ENCODE measurements at places on chromosomes 1 and 21. TPM values are rescaled to one million over a fixed set of nuclear protein-coding genes. Genes with fewer than 3 reads are reported as not detected.

KPRP gene
- total RNA-seq: not detected

SLAMF6 gene
- not detected for total RNA-seq

BNIPL gene
- total RNA-seq: 0.13 TPM

AGMAT gene
- 1.7 TPM for total RNA-seq

ANGPTL3 gene
- not detected for total RNA-seq

ITLN2 gene
- not detected for total RNA-seq

COL6A1 gene
- total RNA-seq: 1,740 TPM

CFAP126 gene
- not detected for total RNA-seq

F5 gene
- not detected for total RNA-seq

PBX1 gene
- 120 TPM for total RNA-seq

CLCA1 gene
- total RNA-seq: not detected

TMCC2 gene
- total RNA-seq: 3.0 TPM

H6PD gene
- total RNA-seq: 69.9 TPM

MYCL gene
- total RNA-seq: 0.52 TPM

FCAMR gene
- not detected for total RNA-seq

MX1 gene
- total RNA-seq: 3.3 TPM

SDHB gene
- 111 TPM for total RNA-seq

CFH gene
- 121 TPM for total RNA-seq

CNIH3 gene
- 7.6 TPM for total RNA-seq

CXADR gene
- 7.1 TPM for total RNA-seq

KRTAP26-1 gene
- total RNA-seq: not detected

AMIGO1 gene
- 0.78 TPM for total RNA-seq

MATN1 gene
- not detected for total RNA-seq

C1QB gene
- not detected for total RNA-seq

C1orf105 gene
- not detected for total RNA-seq

LCE1E gene
- not detected for total RNA-seq

RNU1-2 gene
- under 0.01 TPM for total RNA-seq

VSIG8 gene
- not detected for total RNA-seq

Measured in epithelial cell of alveolus of lung (primary cell).